Activated T-helper 17 cell treated with anti-CD3 and anti-CD28 coated beads, Interleukin-2, amount 50 U/mL, for 72 hours (primary cell): ENCODE measurements at places on chromosomes 1 and 21.

DNA sequence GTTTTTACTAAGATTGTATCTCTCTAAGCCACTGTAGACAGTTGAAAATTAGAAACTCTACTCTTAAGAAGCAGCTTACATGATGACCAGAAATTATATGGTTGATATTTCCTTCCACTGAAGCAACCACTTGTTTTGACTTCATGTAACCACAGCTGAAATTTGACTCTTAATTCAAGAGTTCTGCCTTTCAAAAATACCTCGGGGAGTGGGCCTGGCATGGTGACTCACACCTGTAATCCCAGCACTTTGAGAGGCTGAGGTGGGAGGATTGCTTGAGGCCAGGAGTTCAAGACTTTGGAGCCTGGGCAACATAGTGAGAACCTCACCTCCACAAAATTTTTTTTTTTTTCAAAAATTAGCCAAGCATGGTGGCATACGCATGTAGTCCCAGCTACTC, 4.3 kb downstream of the AMPD1 start:
- no peaks in the 10 kb centered on the region for H3K4me1 ChIP-seq
- peaks cover 24% of the 10 kb centered on the region for H3K27me3 ChIP-seq
- H3K27ac ChIP-seq, result no peak overlapping the region
- ATAC-seq, result no peak
- H3K4me3 ChIP-seq, result no peak overlapping the region

DNA sequence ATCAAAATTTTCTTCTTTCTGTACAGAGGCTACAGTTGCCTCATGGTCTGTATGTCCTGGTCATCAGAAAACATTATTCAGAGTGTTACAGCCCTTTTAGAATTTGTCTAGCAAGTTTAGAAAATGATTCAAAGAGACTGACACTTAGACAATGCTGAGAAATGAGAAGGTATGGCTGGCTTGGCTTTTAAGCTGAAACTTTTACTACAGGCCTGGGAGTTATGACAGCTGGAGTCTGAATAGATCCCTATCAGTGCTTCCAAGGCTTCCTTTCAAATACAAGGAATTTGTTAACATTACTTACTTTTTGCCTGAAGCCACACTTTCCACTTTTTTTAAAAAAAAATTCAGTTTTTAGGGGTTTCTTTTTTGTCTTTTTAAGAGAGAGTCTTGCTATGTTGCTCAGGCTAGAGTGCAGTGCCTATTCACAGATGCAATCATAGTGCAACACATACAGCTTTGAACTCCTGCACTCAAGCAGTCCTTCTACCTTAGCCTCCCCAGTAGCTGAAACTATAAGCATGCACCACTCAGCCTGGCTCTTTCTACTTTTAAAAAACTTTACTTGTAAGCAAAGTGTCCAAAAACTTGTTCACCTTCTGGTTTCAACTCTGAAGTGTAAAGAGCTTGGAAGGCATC, 10.5 kb upstream of the COP1 start:
- no peak overlapping the region for H3K27ac ChIP-seq
- H3K4me3 ChIP-seq, result no peak overlapping the region
- no peaks in the 10 kb centered on the region for H3K4me1 ChIP-seq

GRCh38 chr1:59845091-59845490, 30.3 kb downstream of the HOOK1 start:
- peaks cover 79% of the 10 kb centered on the region for H3K36me3 ChIP-seq
- no peaks in the 10 kb centered on the region for H3K4me1 ChIP-seq
- H3K4me3 ChIP-seq, result no peak overlapping the region
- no peak overlapping the region for H3K27ac ChIP-seq

GRCh38 chr21:37407719-37408420, 41.3 kb downstream of the DYRK1A start:
- H3K4me1 ChIP-seq, result peaks cover 60% of the 10 kb centered on the region
- no peaks in the 10 kb centered on the region for H3K27me3 ChIP-seq
- peaks cover 6% of the 10 kb centered on the region for H3K36me3 ChIP-seq
- peak overlapping the region; percentile 62 for H3K27ac ChIP-seq
- peak; percentile 81 for ATAC-seq
- peak overlapping the region; percentile 58 for H3K4me3 ChIP-seq

GRCh38 chr1:167106119-167106461, 12.2 kb downstream of the STYXL2 start:
- peaks cover 47% of the 10 kb centered on the region for H3K4me1 ChIP-seq
- ATAC-seq, result no peak
- H3K4me3 ChIP-seq, result no peak overlapping the region
- H3K27ac ChIP-seq, result no peak overlapping the region
- peaks cover 10% of the 10 kb centered on the region for H3K27me3 ChIP-seq

- H3K27me3 ChIP-seq, result peaks cover 9% of the 10 kb centered on the region
- H3K27ac ChIP-seq, result no peak overlapping the region
- no peaks in the 10 kb centered on the region for H3K4me1 ChIP-seq
- no peak for ATAC-seq
Observed at GRCh38 chr1:223097713-223098112, 45.3 kb downstream of the TLR5 start.

DNA sequence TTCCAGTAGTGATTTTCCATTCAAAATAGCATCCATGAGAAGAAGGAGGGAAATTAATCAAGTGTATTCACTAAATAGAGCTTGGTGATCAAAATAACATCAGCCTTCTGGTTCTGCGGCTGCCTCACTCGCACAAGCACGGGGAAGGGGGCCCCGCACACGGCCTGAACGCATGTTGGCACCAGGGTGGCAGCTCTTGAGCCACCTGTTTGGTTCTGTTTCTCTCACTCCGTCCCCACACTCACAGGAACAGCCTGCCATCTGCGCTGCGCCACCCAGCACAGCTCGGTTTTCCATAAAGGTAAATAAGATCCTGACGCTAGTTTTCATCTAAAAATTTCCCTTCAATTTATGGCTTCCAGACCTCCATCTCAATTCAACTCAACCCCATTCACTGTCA, 49.4 kb downstream of the TIAM1 start:
- no peaks in the 10 kb centered on the region for H3K27me3 ChIP-seq
- H3K4me3 ChIP-seq, result peak overlapping the region; percentile 58
- no peak for ATAC-seq
- H3K27ac ChIP-seq, result peak overlapping the region; percentile 72

DNA sequence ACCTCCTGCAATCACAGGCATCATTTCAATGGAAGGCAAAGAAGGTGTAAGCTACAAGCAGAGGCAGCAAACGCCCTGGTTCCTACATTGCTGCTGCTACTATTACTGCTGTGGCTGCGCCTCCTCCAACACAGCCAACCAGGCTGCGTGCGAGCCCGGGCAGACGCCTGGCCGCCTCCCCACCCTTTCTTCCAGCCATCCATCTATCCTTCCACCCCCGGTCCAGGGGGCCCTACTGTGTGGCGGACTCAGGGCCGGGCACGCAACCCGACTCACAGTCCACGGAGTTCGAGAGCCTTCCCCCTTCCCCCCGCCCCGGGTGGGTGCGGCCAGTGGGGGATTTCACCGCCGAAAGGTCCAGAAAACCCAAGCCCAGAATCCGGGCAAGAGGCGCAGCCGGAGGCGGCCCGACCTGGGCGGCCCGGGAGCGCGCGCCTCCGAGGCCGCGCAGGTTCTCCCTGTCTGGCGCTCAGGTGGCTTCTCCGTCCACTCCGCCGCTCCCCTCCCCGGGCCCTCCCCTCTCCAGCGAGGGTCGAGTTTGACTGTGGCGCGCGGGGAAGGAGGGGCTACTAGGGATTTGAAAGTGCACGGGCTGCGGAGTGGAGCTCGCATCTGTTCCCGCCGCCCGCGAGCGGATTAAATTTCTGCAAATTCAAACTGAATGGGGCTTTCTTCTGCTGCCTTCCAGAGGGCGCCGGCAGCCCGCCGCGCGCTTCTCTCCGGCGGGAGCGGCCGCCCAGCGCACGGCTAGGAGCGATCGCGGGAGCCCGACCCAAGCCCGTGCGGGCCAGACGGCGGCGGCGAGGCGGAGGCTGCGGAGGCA, at the start of gene HUNK:
HUNK (plus strand) TSS at position 569 of the 823 bp plus-strand sequence. CDS start 655 bp downstream, outside the sequence.
- no peaks in the 10 kb centered on the region for H3K36me3 ChIP-seq
- H3K27me3 ChIP-seq, result peaks cover 40% of the 10 kb centered on the region
- H3K4me1 ChIP-seq, result no peaks in the 10 kb centered on the region
- H3K4me3 ChIP-seq, result peak within 1 kb of the TSS; percentile 74

- ATAC-seq, result no peak
- no peak overlapping the region for H3K4me3 ChIP-seq
- H3K36me3 ChIP-seq, result no peaks in the 10 kb centered on the region
- peaks cover 20% of the 10 kb centered on the region for H3K27me3 ChIP-seq
- H3K4me1 ChIP-seq, result no peaks in the 10 kb centered on the region
Observed at GRCh38 chr1:30033256-30034104, 689.9 kb downstream of the MATN1 start.

GRCh38 chr1:27787895-27788294, 14.9 kb downstream of the STX12 start:
- no peaks in the 10 kb centered on the region for H3K27me3 ChIP-seq
- peaks cover 6% of the 10 kb centered on the region for H3K4me1 ChIP-seq
- ATAC-seq, result no peak
- no peak overlapping the region for H3K27ac ChIP-seq
- no peak overlapping the region for H3K4me3 ChIP-seq
- H3K36me3 ChIP-seq, result peaks cover 37% of the 10 kb centered on the region

DNA sequence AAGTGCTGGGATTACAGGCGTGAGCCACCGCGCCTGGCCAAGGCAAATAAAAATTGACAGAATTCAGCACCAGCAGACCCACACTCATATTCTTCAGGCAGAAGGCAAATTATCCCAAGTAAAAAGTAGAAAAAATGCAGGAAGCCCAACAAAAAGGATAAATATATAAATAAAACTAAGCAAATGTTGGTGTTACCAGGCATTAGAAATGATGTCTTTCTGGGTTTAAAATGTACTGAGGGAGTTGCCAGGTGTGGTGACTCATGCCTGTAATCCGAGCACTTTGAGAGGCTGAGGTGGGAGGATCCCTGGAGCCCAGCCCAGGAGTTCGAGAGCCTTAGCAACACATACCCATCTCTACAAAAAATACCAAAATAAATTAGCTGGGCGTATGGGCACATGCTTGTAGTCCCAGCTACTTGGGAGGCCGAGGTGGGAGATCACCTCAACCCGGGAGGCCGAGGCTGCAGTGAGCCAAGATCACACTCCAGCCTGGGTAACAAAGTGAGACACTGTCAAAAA, 6.3 kb downstream of the INTS11 start:
- H3K27me3 ChIP-seq, result no peaks in the 10 kb centered on the region
- no peak overlapping the region for H3K27ac ChIP-seq
- no peak overlapping the region for H3K4me3 ChIP-seq

DNA sequence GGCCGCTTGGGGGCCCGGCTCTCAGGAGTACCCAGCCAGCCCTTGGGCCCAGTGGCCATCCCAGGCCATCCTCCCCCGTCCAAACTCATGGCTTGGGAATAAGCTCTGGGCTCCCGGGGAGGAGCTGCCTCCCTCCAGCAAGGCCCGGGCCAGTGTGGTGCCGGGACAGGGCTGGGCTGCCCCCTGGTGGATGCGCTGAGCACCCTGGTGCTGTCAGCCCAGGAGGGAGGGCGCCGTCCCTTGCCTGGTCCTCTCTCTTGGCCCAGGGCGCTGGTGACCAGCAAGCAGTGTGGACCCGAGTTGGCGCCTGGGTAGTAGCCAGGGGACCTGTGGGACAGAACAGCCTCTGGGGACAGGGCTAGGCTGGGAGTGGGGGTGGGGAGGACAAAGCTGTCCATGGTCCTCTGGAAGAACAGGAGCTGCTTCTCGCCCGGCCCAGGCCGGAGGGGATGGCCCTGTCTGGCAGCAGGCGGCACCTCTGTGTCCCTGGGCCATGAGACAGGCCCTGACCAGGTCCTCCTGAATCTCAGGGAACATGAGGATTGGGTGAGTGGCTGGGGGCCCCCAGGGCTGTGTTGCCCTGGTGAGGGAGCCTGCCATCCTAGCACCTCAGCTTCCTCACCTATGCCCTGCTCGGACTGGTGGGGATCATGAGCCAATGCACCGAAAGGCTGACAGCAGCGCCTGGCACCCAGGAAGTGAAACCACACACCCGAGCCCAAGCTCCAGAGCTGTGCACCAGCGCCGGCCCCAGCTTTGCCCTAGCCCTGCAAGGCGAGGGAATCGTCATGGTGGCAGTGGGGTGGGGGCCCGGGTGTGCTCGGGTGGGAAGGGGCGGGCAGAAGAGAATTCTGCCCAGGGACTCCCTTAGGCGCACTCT, 9.4 kb downstream of the MORN1 start:
- no peak overlapping the region for H3K27ac ChIP-seq
- ATAC-seq, result peak; percentile 98
- no peak overlapping the region for H3K4me3 ChIP-seq
- no peaks in the 10 kb centered on the region for H3K27me3 ChIP-seq
- H3K36me3 ChIP-seq, result no peaks in the 10 kb centered on the region

DNA sequence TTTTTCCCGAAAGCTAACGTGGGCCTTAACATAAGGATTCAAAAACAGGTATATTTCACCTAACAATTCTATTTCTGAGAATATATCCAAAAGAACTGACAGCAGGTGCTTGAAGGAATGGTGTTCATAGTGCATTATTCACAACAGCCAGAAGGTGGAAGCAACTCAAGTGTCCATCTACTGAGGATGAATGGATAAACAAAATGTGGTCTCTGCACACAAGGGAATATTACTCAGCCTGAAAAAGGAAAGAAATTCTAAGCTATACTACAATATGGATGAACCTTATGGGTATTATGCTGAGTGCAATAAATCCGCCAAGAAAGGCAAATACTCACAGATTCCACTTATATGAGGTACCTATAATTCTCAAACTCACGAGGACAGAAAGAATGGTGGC, 6.1 kb upstream of the RIPPLY3 start:
- H3K27me3 ChIP-seq, result no peaks in the 10 kb centered on the region
- no peak overlapping the region for H3K4me3 ChIP-seq
- no peak overlapping the region for H3K27ac ChIP-seq
- H3K36me3 ChIP-seq, result no peaks in the 10 kb centered on the region

GRCh38 chr1:67747671-67748546, 62.9 kb downstream of the GADD45A start:
- H3K27ac ChIP-seq, result no peak overlapping the region
- ATAC-seq, result no peak
- no peaks in the 10 kb centered on the region for H3K36me3 ChIP-seq
- H3K4me3 ChIP-seq, result no peak overlapping the region
- H3K27me3 ChIP-seq, result peaks cover 16% of the 10 kb centered on the region
- H3K4me1 ChIP-seq, result peaks cover 16% of the 10 kb centered on the region

DNA sequence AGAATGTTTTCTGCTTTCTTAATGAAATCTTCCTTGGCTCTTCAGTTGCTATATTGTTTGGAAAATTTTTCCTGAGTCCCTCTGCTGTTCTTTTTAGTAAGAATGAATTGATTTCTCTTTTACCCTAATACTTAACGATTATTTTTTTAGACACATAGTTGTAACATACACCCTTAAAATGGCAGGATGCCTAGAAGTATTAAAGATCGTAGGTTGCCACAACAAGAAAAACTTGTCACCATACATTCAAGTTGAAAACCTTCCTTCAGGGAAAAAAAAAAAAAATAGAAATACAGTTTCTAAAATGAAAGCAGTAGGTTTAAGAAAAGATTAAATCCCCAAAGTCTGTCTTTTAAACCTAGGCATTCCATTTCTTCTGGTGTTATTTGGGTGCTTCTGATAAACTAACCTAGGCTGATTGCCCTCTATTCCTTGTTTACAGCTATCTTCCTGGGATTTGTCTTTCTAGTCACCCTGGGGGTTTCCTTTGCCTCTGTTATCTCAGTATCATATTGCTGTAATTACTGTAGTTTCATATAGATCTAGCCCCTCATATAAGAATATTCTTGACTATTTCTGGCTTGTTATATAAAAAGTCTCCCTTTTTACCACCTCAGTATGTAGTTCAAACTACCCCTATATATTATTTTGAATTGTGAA, 16.8 kb downstream of the SUCO start:
- H3K27ac ChIP-seq, result peak overlapping the region; percentile 63
- no peak for ATAC-seq
- H3K4me1 ChIP-seq, result peaks cover 21% of the 10 kb centered on the region
